CD4-positive, alpha-beta T cell treated with Interferon alpha-2 for 1 hour (primary cell): ENCODE measurements at places on chromosomes 11 and 22.

GRCh38 chr22:44666207-44666585 is 35.8 kb upstream of the PRR5 start:
- no peak for DNase-seq

DNA sequence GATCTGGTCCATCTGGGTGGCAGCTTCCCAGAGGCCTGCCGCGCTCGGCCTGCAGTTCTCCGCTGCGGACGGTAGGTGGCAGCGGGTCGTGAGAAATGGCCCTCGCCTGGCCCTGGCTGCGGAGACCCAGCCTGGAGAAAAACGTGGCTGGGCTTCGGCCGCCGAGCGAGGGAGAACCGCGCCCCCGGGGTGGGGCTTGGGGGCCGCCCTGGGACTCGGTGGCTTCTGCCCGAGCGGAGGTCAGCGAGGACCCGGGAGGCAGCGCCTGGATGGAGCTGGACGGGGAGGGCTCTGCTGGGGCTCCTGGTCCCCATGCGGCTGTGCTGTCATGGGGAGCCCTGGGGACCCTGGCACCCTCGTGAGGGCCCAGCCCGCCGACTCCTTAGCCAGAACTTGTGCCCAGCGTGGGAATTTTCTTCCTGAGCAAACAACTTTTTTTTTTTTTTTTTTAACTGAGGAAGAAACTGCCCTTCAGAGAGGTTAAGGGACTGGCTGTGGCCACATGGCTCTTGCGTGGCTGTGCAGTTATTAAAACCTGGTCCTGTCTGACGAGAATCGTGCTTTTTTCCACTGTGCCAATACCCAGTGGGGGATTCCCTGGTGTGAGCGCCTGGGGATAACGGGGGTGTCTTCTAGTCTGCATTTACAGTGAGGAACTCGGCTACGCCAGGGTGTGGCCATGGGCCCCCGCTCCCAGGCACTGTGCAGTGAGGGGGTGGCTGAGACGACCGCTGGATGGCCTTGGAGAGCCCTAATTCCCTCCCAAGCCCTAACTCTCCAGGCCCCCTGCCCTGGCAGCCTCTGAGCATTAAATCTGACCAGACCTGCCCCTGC is 535.6 kb downstream of the INSC start:
- DNase-seq = peak; percentile 72

- no peak for DNase-seq
These were observed 107.2 kb upstream of the E2F8 start for GRCh38 chr11:19347911-19348310.

- no peak for DNase-seq
These were observed 5.8 kb downstream of the PLEKHB1 start for GRCh38 chr11:73652046-73652730.

GRCh38 chr11:126156814-126157213 is 54.6 kb downstream of the RPUSD4 start:
- no peak for DNase-seq

DNA sequence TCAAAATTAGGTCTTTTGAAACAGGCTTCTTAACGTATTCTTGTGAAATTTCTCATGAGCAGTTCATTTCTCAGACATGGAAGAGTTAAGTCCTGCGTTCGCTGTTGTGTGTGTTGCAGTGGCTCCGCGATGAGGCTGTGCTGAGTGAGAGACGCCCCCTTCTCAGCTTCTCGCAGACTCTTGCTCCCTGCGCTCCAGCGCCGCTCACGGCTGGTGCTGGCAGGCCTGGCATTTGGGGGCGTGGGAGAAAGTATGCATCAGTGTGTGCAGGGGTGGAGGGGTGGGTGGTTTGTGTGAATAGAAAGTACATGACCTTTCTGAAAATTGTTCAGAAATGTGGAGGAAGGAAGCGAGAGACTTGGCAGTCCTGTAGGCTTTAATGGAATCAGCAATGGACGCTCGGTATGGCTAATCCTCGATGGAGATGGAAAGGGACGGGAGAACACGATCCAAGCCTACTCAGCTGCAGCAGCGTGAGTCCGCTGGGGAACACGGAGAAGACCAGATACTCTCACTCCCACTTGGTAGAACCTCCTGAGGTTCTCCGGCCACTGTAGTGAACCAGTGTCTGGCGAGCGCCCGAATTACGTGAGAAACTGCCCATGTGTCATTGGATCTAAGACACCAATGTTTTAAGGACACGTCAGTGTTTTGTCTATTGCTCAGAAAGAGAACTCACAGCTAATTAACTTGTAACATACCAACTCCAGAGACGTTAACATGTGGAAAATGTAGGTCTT is 5.9 kb downstream of the TAB1 start:
- no peak for DNase-seq

DNA sequence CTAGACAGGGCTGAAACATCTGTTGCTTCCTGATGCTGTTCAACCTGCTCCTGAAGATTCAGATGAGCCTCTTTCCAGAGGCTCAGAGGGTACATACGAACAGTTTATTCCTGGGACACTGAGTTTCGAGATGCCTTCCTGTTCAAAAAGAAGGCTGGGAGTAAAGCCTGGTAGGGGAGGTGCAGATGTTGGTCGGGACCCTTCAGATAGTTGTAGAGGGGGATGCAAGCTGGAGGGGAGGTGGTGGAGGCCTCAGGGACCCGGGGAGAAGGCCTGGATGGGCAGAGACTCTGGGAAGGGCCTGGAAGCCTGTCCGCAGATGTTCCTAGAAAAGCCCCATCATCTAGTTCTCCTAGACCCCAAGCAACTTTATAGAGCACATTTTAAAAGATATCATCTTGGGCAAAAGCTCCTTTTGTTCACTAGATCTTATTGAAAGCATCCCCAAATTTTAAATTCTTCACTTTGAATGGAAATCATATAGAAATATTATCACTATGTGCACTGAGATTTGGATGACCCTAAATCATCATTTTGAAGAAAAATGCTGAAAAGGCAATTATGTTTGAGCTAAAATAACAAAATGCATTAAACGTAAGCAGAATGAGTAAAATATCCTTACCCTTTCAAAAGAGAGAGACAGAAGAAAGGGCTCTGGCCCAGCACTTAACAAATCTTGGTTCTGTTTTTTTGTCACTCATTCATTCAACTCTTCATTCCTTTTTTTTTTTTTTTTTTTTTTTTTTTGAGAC is 41.2 kb downstream of the RTL6 start:
- DNase-seq = no peak

GRCh38 chr22:27798511-27799014 is 3.0 kb downstream of the MN1 start:
- no peak for DNase-seq

- DNase-seq = no peak
These were observed 109.7 kb downstream of the HIPK3 start for GRCh38 chr11:33366918-33367317.

DNA sequence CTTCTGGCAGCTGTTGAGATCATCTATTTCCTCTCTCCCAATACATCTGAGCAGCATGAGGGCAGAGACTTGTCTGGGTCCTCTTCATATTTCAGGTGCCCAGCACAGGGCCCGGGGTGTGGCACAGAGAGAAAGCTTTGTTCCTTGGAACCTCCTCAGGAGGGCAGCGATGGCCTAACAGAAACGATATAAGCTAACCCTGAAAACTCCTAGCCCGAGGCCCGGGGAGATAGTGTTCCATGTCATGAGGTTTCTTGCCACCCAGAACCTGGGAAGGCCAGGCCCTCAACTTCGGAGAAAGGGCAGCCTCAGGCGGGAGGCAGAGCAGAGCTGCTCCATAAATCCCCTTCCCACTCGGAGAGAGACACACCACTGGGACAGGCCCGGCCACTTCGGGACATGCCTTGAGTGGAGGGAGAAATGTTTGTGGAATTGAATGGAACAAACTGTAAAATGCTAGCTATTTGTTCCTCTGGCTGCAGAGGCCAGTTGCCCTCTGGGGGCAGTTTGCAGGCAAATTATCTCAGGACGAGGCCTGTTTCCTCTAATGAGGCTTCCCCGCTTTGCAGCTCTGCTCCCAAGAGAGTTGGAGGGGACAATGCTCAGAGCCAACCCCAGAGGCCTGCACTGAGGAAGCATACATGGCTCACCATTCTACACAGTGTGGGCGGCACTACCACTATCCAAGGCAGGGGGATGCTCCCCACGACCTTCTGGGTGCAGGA is 11.6 kb downstream of the ARRB1 start:
- no peak for DNase-seq

DNA sequence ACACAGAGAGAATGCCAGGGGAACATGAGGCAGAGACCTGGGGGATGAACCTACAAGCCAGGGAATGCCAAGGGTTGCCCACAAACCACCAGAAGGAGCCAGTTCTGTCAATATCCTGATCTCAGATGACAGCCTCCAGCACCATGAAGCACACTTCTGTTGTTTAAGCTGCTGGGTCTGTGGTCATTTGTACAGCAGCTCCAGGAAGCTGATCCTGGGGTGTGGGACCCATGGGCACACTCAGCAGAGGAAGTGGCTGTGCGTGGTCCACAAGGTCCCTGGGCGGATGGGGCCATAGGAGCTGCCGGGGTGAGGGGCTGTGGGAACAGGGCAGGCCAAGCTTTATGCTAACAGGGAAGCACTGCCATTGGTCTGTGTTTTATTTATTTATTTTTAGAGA is 12.1 kb downstream of the PPM1F start:
- no peak for DNase-seq

DNA sequence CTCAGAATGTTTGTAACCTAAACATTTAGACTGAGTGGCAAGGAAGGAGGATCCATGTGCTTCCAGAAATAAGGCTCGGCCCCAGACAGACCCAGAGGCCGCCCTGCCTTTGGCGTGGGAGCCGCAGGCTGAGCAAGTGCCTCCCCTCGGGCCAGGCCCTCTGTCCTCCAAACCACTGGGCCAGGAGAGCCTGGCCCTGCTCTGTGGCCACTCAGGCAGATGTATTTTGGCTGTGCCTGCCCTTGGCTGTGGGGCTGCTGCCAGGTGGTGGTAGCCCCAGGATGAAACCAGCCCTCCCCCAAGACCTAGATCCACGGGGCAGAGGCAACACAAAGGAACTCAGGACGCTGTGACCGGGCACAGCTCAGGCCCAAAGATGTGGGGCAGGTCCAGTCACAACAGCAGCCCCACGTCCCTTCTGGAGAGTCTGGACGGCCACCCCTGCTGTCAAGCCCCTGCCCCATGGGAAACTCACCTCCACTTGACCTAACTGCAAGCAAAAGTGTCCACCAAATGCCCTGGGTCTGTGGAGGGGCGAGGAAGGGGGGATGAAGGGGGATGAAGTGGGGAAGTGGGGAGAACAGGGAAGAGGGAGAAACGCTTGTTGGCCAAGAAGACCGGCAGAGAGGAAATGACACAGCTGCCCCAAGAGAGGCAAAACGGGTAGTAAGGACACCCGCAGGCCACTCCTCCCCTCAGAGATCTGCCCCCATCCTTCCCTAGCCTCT is 24.0 kb downstream of the PISD start:
- peak; percentile 27 for DNase-seq

GRCh38 chr22:47299211-47299862 is 536.9 kb downstream of the TBC1D22A start:
- DNase-seq = no peak

DNA sequence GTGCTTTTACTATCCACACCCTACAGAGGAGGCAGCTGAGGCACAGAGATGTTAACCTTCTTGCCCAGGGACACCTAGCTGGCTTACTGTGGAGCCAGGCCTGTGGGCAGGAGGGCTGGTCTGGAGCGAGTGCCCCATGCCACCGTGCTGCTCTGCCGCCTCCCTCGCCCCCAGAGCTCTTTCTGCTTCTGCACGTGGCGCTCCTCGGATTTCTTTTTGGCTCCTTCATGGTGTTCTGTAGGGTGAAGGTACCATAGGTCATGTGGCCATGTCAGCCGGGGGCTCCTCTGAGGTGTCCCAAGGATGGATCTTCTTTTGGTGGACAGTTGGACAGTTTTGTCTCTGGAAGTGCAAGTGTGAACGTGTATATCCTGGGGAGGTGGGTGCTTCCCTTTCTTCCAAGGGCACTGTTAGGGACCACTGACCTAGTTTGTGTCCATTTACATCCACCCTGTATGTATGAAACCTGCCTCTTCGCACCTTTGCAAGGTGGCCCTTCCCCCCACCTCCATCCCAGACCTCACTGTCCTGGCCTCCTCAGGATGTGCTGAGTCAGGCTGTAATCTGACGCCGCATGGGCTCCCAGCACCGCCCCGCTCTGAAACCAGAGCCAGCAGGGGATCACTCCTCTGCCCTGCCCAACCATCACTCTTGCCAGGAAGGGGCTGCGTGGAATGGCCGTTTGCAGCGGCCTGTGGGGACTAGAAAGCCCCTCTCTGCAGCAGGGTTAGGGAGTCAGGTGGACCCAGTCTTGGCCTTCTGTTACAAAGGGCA is 31.7 kb downstream of the POLR3H start:
- no peak for DNase-seq

- peak; percentile 52 for DNase-seq
These were observed 61.7 kb downstream of the PARVB start for GRCh38 chr22:44085743-44086270.

GRCh38 chr22:40289991-40290459 is 56.3 kb upstream of the ADSL start:
- DNase-seq = peak; percentile 51

GRCh38 chr11:19970944-19971343 is 189.3 kb downstream of the DBX1 start:
- no peak for DNase-seq

DNA sequence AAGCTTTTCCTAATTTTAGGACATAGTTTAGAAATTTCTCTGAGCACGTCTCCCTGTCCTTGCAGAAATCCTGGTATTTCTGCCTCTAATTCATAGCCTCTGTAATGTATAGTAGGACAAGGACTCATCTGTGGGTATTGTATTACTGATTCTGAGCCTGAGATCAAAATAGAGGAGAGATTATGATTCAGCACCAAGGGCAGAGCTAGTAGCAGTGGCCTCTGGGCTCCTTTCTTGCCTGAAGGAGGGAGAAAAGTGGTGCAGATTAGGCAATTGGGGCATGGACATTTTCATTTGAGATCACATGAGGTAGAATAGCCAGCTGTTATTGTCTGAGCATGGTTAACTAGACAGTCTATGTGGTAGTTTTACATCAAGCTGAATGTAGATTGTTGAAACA is 2.8 kb downstream of the MADD start:
- DNase-seq = no peak

GRCh38 chr11:126061707-126062678 is 673 bp downstream of the CDON start:
- peak; percentile 16 for DNase-seq

GRCh38 chr11:4695442-4695841 is 2.2 kb downstream of the OR51E2 start:
- DNase-seq = no peak

- peak; percentile 36 for DNase-seq
These were observed 32.3 kb downstream of the ACO2 start for GRCh38 chr22:41501209-41501608.

GRCh38 chr11:64233913-64234586 is at the start of gene VEGFB:
TSS of gene VEGFB (plus strand) at chr11:64234584. CDS start at chr11:64234834, 250 bp downstream.
- peak; percentile 76 for DNase-seq

DNA sequence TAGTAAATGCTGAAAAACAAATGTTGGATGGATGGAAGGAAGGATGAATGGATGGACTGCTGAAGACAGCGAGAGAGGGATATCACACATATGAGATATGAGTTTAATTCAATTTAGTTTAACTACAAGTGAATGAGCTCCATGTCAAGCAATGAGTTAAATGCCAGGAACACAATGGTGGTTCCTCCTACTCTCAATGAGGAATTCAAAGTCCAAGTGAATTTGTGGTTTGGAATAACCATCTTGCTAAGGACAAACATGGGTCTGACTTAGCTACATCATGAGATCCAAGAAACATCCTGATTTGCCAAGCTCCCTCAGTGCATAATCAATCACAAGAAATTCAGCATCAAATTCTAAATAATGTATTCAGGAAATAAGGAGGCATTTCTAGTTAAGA is 26.1 kb upstream of the PPP2R1B start:
- DNase-seq = no peak
